ENCODE measurements at places on chromosomes 2 and 18.

- no peak for DNase-seq
Measured at GRCh38 chr18:48569915-48570264, 31.1 kb downstream of the CTIF start.

DNA sequence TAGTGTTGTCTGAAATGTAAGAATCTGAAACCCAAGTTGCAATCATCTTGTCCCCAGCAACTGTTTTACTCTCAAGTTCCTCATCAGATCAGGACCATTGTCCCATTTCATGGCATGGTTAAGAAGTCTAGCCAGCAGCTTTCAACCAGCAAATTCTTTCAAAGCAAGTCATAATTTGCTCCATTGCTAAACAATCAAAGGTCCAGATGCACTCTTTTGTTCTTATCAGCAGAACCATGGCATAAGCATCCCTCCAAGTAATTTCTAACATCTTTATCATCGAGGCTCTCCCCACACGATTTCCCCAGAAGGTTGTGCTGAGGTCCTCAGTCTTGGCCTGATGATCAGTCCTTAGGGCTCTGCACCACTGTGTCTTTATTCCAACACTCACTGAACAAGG lies 67.5 kb upstream of the APCDD1 start:
- no peak for DNase-seq

DNA sequence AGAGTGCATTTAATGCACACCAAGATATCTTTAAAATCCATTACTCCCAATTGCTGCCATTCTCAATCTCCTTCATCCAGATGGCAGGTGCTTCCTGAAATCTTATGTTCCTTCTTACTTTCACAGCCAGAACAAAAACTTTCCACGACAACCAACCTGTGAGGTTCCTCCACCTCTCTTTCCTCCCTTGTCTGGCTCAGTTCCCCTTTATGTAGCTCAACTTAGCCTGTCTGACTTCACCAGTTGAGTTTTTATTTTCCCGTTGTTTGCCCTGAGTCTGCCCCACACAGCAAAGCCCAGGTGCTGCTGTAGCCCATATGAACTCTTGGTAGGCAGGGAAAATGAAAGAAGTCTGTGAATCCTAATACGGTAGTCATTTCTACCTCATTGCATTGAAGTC lies 112.5 kb downstream of the MREG start:
- DNase-seq = no peak

DNA sequence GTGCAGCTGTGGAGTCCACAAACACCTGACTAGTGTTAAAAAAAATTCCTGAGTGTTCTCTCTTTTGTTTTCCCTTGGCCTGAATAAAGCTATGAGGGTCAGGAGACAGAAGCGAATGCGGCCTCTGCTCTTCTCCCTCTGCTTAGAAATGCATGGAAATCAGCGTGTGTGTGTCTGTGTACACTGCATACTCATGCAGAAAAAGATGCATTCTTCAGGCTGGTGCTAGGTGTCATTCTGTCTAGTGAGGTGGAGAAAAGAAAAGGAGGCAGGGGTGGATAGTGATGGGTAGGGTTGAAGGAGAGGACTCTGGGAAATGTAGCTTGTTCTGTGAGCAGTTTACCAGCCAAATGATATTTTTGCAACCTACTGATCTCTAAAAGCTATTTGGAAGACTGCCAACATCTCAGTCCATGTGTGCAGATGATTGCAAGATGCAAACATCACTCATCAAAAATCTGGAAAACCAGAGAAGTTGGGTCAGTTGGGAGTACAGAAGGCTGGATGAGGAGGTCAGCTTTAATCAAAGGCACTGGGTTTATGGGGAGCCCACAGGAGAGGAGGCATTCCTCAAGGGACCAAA lies 177.7 kb downstream of the INSIG2 start:
- no peak for DNase-seq

DNA sequence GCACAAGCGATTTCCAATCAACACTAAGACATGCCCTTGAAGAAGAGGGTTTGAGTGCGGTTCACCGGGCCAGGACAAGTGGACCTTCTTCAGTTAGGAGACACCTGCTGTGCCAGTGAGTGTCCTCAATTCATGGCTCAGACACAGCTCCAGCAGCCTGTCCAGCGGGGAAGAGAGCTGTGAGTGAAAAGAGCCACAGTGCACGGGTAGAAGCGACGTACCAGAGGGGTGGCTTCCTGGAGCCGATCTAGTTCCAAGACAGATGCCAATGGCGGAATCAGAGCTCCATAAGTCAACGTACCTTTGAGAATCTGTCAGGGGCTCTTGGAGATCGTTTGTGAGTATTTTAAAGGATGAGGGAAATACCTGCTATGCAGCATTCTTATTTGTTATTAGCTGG lies 119.9 kb upstream of the SALL3 start:
- no peak for DNase-seq

GRCh38 chr18:58569490-58569911 lies 59.4 kb downstream of the ALPK2 start:
- DNase-seq = no peak

- DNase-seq = no peak
Measured at GRCh38 chr2:145106293-145106692, 586.4 kb upstream of the ZEB2 start.

DNA sequence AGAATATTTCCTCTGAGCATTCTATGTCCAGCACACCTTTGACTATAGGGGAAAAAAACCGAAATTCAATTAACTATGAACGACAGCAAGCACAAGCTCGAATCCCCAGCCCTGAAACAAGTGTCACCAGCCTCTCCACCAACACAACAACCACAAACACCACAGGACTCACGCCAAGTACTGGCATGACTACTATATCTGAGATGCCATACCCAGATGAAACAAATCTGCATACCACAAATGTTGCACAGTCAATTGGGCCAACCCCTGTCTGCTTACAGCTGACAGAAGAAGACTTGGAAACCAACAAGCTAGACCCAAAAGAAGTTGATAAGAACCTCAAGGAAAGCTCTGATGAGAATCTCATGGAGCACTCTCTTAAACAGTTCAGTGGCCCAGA lies 79.4 kb upstream of the FAM117B start:
- no peak for DNase-seq

GRCh38 chr18:12038082-12038638 lies 55.5 kb upstream of the ANKRD62 start:
- no peak for DNase-seq

DNA sequence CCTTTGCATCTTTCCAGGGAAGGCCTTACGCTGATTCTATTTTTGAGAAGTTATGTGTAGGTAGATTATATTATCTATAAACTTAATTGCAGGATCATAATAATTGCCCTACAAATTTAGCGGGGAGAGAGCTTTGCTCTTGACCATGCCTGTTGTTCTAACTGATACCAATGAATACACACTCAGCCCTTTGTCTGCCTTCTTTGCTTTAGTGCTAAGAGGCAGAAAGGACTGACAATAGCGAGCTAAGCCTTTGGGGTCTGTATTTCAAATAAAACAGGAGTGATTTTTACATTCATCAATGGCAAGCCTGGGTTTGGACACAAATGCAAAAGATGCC lies 115.3 kb upstream of the STON1 start:
- DNase-seq = no peak

DNA sequence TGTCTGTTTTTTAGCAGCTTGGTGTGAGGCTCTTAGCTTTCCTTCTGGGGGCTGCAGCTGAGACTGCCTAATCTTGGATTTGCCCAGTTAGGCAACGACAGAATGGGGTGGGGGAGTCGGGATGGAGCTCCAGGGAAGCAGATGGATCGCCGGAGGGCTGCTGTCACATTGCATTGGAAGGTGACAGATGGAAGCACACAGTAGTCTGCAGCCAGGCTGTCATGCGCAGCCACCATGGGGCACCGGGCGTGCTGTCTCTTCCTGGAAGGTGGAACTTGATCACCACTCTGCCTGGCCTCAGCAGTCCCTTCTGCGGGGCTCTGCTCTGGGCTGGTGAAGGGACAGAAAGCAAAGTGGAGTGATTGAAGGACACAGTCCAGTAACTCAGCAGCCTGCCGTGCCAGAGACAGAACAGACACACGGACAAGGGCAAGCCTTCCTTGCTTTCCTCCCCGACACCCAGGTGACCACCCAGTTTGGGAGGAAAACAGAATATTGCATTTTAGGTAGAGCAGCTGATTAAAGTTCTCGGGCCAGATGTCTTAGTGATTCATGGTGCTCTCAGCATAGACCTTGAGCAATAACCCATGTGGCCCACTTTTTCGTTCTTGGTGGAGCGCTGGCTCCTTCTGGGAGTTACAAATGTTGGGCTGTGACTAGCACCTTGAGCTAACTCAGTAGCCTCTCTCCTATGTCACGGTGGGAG lies 40.9 kb downstream of the RNF144A start:
- DNase-seq = no peak

- DNase-seq = no peak
Measured at GRCh38 chr2:217944923-217945322, 57.9 kb downstream of the TNS1 start.

- DNase-seq = no peak
Measured at GRCh38 chr2:240704651-240705050, 13.0 kb downstream of the AQP12A start.

DNA sequence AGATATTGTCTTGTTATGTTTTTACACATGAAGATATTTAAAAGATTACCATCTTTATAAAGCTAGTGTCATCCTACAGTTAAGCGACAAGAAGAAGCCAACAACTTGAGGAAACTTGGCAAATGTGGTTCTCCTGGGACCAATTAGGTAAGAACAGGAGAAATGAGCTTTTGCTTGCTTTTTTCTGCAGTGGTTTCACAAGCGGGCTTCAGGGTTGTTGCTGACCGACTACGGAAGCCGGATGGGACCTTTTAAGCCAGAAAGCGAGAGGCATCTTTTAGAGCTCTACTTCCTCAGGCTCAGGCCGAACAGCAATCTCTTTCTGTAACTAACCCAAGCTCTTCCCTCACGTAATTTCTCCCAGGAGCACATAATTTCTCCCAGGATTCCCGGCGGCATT lies 256.5 kb downstream of the CNTNAP5 start:
- no peak for DNase-seq

DNA sequence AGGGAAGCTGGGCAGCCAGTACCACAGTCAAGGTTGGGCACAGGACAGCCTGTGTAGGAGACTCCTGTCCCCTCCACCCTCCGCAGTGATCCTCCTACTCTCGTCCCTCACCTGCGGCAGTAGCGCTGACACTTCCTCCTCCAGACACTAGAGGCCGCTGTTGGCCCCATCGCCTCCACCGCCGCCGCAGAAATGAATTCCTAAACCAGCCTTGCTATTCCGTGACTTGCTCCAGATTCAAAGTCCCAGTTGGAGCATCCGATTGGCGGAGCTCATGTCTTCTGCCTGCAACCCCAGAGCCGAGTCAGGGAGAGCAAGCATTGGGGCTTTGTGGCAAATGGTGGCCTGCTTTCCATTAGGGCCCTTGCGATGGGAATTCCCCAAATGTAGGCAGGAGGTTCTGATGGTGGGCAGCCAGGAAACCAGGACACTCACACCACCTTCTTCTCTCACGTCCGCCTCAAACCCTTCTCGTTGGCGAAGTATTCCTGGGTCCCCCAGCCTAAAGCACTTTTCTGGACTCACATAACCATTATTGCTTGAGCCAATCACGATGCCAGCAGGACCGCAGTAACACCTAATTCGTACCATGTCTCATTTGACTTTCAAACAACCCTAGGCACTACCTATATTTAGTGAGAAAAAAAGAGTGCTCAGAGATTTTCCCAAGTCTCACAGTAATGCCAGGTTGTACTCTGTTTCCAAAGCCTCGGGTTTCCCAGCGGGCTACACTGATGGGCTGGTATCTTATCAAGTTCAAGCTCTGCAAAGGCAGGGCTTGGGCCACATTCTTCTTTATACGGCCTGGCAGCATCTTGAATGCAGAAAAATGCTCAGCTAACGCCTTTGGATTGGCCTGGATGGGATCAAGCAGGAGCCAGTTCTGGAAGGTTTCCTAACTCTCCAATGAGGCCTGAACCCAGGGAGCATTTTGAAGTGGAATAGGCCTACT lies 1.2 kb upstream of the DNAJB2 start:
- peak; percentile 82 for DNase-seq

DNA sequence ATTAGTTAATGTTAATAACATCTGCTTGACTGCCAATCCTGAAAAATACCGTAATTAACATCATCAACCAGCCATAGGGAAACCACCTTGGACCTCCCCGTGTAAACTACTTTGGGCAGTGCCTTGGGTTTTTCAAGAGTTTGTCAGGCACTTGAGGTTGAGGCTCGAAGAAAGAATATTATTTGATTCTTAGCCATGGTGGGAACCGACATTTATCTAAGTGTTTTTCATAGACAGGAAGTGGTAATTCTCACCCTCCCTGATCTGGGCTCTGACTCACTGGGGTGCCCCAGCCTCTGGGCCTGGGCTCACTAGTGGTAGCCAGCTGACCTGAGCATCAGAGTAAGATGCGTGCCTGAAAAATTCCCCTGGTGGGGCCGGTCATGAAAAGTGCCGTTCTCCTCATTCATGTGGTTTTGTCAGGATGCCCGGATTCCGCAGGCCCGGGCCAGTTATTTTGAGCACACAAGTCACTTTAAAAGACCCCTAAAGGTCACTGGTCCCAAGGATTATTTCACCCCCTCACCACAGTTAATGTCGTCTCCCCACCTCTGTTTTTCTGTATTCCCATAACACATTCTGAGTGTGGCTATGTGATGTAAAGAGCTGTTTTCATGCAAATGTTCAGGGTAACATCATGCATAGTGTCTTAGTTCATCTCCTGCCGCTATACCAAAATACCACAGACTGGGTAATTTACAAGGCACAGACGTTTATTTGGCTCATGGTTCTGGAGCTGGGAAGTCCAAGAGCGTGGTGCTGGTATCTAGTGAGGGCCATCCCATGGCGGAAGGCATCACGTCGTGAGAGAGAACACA lies 21.6 kb upstream of the SPATA3 start:
- DNase-seq = peak; percentile 46

GRCh38 chr2:161995553-161996016 lies 78.4 kb downstream of the DPP4 start:
- DNase-seq = no peak

DNA sequence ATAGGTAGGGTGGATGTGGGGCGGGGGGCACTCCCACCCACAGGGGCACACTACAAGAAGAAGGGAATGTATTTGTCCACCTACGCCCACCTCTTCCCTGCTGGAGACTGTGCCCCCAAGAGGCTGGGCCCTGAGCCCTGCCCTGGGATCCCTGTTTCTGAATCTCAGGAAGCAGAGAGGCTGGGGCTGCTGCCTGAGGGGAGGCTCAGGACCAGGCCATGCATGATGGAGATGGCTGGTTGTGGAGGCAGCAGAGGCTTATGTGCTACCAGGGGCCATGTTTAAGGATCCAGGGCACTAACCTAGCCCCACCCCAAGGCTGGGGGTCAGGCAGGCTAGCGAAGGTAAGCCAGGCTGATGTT lies 81.1 kb upstream of the OTOF start:
- DNase-seq = no peak

DNA sequence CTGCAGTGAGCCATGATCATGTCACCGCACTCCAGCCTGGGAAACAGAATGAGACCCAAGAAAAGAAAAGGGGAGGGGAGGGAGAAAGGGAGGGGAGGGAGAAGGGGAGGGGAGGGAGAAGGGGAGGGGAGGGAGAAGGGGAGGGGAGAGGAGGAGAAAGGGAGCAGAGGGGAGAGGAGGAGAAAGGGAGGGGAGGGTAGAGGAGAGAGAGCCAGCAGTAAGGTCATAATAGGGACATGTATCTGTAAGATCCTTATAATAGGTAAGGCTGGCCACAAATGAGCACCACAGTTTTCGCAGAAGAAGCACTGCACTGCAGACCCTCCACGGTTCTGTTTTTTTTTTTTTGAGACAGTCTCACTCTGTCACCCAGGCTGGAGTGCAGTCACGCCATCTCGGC lies 62.6 kb downstream of the STPG4 start:
- DNase-seq = no peak
